ENCODE measurements at places on chromosomes 5 and 9.
A peak's percentile ranks its signal among the peaks of the same experiment; 100 is the strongest.

DNA sequence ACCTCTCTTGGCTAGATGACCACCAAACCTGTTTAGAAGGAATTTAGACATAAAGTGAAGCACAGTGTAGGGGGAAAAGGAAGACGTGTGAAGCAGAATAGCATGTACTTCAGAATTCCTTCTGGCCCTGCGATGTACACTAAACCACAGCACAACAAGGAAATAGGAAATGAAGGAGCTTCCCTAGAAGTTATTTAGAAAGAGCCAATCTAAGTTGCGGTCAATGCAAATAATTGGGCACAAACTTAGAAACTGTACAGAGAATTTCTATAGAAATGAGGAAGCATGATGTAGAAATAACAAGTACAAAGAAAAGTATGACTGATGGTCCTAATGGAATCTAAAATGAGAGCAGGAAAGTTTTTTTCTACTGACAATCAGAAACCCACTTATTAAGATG lies 41.5 kb downstream of the ANKRD55 start:
- no peak for DNase-seq

- no peak for DNase-seq
Measured at GRCh38 chr9:126377536-126377935, 50.9 kb downstream of the MVB12B start.

- DNase-seq: no peak
Measured at GRCh38 chr5:150637245-150638052, 3.0 kb upstream of the SYNPO start.

DNA sequence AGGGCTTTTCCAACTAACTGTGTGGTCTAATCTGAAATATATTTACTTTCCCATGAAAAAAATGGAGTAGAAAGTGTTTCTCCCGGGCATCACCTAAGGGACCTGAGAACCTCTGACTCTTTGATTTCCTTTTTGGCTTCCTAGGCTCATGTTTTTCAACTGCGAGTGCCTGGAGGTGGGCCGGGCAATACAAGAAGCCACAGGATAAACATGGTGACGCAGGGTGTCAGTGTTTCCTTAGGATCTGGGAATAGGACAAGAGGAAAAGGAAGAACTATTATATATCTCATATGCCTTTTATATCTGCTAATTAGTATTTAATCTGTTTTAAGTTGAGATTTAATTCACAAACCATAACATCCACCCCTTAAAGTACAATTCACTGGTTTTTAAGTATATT lies 11.4 kb upstream of the LECT2 start:
- no peak for DNase-seq

DNA sequence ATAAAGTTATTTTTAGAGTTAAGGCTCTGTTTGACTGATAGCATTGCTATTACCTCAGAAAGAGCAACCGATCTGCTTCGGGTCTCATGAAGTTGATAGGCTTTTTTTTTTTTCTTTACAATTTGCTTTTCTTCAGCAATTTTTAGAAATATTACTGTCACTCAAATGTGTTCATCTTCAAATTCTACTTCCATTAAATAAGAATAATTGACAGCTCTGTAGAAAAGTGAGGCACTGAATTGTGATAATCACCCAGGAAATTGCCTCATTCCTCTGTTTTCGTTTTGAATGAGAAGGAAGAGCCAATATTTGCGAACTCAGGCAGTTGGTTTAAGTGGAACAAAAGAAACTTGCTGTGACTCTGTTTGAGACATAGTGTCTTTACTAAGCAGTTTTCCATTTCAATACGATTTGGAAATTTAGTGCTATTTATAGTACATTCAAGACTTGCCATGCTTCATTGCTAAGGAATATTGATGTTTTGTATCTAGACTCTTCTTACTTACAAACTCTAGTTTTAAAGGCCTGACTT lies 700.5 kb upstream of the CDH10 start:
- DNase-seq: no peak

GRCh38 chr5:91095786-91096385 lies 287.2 kb downstream of the ARRDC3 start:
- DNase-seq: no peak

DNA sequence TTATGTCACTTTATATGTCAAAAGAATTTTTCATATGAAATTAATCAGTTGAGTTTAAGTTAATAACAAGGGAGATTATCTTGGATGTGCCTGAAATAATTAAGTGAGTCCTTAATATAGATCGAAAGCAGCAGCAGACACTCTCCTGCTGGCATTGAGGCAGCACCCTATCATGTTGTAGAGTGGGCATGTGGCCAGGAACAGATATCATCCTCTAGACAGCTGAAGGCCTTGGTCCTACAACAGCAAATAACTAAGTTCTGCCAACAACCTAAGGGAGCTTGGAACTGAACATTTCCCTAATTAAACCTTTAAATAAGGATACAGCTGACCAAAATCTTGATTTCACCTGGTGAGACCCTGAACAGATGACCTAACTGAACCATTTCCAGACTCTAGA lies 25.8 kb upstream of the UGT3A1 start:
- DNase-seq: no peak

DNA sequence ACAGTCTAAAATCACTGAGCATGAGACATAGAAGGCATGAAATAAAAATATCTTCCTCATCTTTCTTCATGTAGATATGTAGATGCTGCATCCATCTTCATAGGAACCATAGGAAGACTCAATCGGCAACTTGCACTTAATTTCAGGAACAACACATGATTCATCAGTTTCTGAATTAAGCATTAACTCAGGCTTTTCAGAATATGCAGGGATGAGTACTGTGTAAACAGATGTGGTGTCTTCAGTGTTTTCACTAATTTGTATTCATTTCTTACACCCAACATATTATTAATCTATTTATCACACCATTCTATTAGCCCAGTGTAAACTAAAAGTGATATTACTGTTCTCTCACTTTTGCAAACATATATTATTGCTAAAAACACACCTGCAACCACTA lies 305.9 kb upstream of the DAB2 start:
- no peak for DNase-seq

GRCh38 chr5:115180165-115180709 lies 10.5 kb upstream of the TRIM36 start:
- no peak for DNase-seq

GRCh38 chr9:36832164-36832795 lies 201.8 kb downstream of the PAX5 start:
- no peak for DNase-seq

- no peak for DNase-seq
Measured at GRCh38 chr5:77983482-77984199, 207.5 kb upstream of the TBCA start.

GRCh38 chr5:125227333-125228095 lies 481.1 kb upstream of the ZNF608 start:
- no peak for DNase-seq

DNA sequence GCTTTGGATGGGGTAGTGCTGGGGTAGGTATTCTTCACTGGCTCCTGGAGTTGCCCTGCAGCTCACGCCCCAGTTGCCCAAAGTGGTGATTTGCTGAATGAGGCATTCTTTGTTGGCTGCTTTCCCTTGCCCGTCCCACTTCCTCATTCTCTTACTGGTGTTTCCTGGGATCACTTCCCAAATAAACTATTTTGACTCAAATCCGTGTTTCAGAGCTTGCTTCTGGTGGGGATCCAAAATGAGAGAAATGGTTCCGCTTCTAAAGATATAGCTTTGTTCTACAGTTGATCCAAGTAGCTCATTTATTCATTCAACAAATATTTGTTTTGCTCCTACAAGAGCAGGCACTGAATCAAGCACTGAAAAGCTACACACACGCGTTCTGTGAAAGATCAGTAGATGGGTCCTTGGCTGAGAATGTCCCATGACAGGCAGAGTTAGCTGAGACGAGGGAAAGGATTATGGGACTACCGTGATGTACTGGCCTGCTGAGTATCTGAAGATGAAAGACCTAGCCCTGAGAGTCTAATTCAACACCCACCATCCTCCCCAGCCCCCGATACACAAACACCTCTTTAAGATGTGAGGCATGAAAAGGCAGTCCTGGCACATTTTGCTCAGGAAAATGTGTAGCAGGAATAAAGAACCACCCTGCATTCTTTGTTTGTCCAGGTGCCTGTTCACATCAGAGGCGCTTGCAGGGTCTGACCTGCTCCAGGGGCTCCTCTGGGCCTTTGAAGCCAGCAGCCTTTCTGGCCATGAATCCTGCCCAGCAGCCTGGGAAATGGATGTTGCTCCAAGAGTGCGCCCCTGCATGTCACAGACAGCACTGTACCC lies 143.1 kb upstream of the RANBP3L start:
- DNase-seq: no peak

GRCh38 chr9:36218411-36218901 lies 27.7 kb downstream of the CLTA start:
- DNase-seq: no peak

- no peak for DNase-seq
Measured at GRCh38 chr5:135203593-135204036, 169.6 kb upstream of the PITX1 start.

GRCh38 chr5:7754997-7755596 lies 95.8 kb downstream of the CFAP90 start:
- DNase-seq: peak; percentile 46

DNA sequence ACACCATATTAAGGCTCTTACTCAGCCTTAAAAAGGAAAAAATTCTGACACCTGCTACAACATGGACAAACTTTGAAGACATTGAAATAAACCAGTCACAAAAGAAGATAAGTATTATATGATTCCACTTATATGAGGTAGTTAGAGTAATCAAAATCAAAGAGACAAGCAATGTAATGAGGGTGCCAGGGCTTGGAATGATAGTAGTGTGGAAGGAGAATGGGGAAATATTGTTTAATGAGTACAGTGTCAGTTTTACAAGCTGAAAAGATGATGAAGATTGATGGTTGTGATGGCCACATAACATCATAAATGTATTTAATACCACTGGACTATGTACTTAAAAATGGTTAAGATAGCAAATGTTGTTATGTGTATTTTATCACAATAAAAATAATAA lies 485.7 kb downstream of the SPATA31D1 start:
- no peak for DNase-seq

GRCh38 chr5:40406741-40407211 lies 272.9 kb upstream of the PTGER4 start:
- no peak for DNase-seq

GRCh38 chr9:14018081-14018480 lies 295.9 kb downstream of the NFIB start:
- no peak for DNase-seq

- DNase-seq: no peak
Measured at GRCh38 chr5:158953929-158954534, 145.7 kb downstream of the EBF1 start.

GRCh38 chr5:10503997-10504793 lies 59.7 kb upstream of the ANKRD33B start:
- no peak for DNase-seq

DNA sequence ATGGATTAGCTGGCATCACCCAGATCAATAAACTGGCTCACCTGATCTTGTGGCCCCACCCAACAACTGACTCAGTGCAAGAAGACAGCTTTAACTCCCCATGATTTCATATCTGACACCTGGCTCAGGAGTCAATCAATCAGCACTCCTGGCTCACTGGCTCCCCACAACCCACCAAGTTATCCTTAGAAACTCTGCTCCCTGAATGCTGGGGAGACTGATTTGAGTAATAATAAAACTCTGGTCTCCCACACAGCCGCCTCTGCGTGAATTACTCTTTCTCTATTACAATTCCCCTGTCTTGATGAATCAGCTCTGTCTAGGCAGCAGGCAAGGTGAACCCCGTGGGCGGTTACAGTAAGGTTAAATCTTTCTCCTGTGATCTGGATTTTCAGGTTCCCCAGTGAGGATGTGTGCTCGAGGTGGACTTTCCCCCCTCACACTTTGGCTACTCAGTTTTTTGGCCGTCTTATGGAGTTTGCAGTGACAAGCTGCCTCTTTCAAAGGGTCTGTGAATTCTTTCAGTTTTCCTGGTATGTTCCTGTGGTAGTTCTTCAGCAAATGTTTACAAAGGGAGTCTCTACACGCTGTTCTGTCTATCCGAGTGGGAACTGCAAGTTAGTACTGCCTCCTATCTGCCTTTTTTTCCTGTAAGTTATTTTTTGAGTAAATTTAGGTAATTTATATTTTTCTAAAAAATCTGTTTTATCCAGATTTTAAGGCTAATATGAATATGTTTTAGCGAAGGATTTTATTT lies 500.2 kb upstream of the NUDT12 start:
- peak; percentile 1 for DNase-seq

GRCh38 chr9:3455094-3455493 lies 70.7 kb downstream of the RFX3 start:
- no peak for DNase-seq

- DNase-seq: peak; percentile 43
Measured at GRCh38 chr9:108761655-108762347, 94.0 kb downstream of the ACTL7B start.

DNA sequence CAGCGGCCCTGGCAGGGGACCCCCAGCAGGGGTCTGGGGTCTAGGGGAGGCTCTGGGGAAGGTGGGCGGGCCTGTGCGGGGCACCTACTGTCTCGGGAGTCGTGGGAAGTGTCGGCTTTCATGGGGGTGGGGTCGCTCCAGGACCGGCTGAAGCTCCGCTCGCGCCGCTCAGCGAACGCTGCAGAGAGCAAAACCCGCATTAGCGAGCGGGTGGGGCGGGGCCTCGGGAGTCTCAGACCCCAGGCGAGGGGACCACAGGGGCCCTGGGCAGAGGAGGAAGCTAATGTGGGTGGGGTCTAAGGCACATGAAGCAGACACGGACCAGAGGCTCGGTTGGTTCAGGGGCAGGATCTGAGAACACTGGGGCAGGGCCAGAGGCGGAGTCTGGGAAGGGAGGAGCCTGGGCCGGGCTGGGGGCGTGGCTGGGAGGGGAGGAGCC lies 5.5 kb downstream of the NSMF start:
- peak; percentile 64 for DNase-seq

DNA sequence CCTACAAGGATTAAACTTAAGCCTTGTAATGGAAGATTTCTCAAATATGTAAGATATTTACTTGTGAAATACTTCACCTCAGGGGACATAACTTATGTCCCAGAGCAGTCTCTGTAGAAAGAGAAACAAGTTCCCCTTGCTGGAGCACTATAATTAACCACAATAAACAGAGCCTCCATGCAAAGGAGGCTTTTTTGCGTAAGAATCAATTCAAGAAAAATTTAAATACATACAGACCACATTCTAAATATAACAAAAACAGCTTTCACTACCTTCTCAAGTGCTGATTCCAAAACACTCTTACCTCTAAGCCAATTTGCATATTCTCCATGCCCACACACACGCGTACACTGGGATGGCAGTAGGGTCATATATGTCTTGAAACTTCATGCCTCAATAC lies 30.7 kb upstream of the CCNB1 start:
- DNase-seq: no peak

DNA sequence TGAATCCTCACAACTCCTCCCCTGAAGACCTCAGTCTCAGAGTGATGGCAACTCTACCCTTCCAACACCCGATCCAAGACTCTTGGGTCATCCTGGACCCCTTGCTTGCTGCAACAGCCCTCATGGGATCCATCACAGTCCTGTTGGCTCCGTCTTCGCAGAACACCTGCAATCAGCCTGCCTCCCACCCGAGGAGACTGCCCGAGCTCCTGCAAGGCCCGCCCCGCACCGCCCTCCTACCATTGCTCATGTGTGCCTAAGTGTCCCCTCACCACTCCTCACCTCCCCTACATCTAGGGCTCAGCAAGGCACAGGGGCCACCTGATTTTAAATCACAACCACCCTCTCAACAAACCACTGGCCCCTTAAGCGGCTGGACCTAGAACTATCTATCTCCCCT lies 5.3 kb downstream of the SEMA4D start:
- DNase-seq: no peak

- peak; percentile 9 for DNase-seq
Measured at GRCh38 chr5:176700239-176700847, 53.1 kb downstream of the TSPAN17 start.

- DNase-seq: no peak
Measured at GRCh38 chr9:304519-305185, 90.0 kb downstream of the DOCK8 start.

- DNase-seq: no peak
Measured at GRCh38 chr5:67093279-67093678, 103.3 kb downstream of the CD180 start.

GRCh38 chr5:30959238-30959637 lies 234.2 kb upstream of the CDH6 start:
- DNase-seq: no peak
